Smooth muscle cell of trachea (primary cell): ENCODE measurements at places on chromosomes 13 and 19. TPM values are rescaled to one million over a fixed set of nuclear protein-coding genes. Genes with fewer than 3 reads are reported as not detected.

Gene PCDH17
- total RNA-seq: under 0.01 and 0.15 TPM in 2 replicates

Gene ZIK1
- total RNA-seq: 7.0 and 8.1 TPM in 2 replicates

Gene CKM
- not detected in 2 replicates for total RNA-seq

Gene HOMER3
- total RNA-seq: 76.1 and 86.0 TPM in 2 replicates

Gene ZSCAN4
- not detected in 2 replicates for total RNA-seq

Gene CGB3
- total RNA-seq: not detected in 2 replicates

Gene CLDN10
- total RNA-seq: not detected in 2 replicates

Gene RDH8
- not detected in 2 replicates for total RNA-seq

Gene ZFP82
- 7.6 and 8.9 TPM in 2 replicates for total RNA-seq

Gene MUC16
- total RNA-seq: not detected in 2 replicates

Gene IER2
- 19.0 and 22.1 TPM in 2 replicates for total RNA-seq

Gene SLC6A16
- total RNA-seq: 0.66 TPM in 1 of 2 replicates, not detected in the other

Gene ZNF274
- total RNA-seq: 27.8 and 32.1 TPM in 2 replicates

Gene RBM26
- total RNA-seq: 18.7 and 29.1 TPM in 2 replicates

Gene NAPSA
- 0.29 and 0.50 TPM in 2 replicates for total RNA-seq

Gene ZNF569
- 6.5 and 8.4 TPM in 2 replicates for total RNA-seq

Gene KLK7
- not detected in 2 replicates for total RNA-seq

Gene ATP7B
- total RNA-seq: 0.87 and 2.0 TPM in 2 replicates

Gene FFAR3
- not detected in 2 replicates for total RNA-seq

Gene HSH2D
- total RNA-seq: not detected in 2 replicates

Gene SELENOV
- 0.33 TPM in 1 of 2 replicates, not detected in the other for total RNA-seq

Gene NFIC
- total RNA-seq: 93.5 and 113 TPM in 2 replicates
